Naive thymus-derived CD8-positive, alpha-beta T cell (primary cell): ENCODE measurements at places on chromosomes 11 and 22. TPM values are rescaled to one million over a fixed set of nuclear protein-coding genes. Genes with fewer than 3 reads are reported as not detected.

GRCh38 chr22:45516163-45516562 is 13.5 kb downstream of the FBLN1 start:
- DNase-seq = no peak
- no peak overlapping the region for H3K4me3 ChIP-seq
- H3K36me3 ChIP-seq = no peaks in the 10 kb centered on the region
- peaks cover 6% of the 10 kb centered on the region for H3K27me3 ChIP-seq
- H3K27ac ChIP-seq = no peak overlapping the region

GRCh38 chr11:74766905-74767304 is 18.3 kb downstream of the RNF169 start:
- DNase-seq = no peak
- no peaks in the 10 kb centered on the region for H3K27me3 ChIP-seq
- no peak overlapping the region for H3K4me3 ChIP-seq

The OR8I2 gene
- not detected for total RNA-seq

The RPS13 gene
- total RNA-seq = 2,203 TPM

DNA sequence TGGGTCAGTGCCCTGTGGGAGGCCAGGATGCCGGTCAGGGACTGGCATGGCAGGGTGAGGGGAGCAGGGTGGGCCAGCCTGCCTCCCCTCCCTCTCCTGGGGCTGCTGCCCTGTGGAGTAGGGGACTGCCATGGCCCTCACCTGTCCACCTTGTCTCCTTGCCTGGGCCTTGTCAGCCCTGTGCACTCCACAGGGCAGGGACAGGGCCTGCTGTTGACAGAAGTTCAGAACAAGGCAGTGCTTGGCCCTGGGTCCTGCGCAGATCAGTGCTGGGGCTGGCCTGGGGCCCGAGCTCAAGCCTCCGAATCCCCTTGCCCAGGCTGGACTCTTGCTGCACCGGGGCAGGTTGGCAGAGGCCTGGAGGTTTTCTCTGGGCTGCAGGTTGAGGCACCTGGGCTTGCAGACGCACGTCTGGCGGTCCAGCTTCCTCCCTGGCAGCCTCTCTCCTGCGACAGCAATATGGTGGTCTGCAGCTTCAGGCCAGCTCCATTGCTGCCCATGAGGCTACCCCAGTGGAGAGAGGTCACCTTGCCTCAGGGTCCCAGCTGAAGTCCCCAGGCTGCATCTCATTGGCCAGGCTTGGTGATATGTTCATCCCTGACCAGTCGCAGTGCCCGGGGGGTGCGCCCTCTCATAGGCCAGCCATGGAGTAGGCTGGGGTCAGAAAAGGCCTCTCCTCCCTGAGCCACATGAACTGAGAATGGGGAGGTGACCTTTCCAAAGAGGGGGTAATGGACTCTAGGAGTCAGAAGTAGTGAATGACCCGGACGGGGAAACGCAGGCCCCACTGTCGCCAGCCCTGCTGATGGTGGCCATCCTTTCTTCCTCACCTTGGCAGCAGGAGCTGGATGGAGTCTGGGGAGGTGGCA is 21.5 kb upstream of the CHKA start:
- H3K4me3 ChIP-seq = no peak overlapping the region
- peaks cover 17% of the 10 kb centered on the region for H3K4me1 ChIP-seq
- DNase-seq = no peak
- no peak overlapping the region for H3K27ac ChIP-seq

- no peaks in the 10 kb centered on the region for H3K36me3 ChIP-seq
- peaks cover 21% of the 10 kb centered on the region for H3K4me1 ChIP-seq
Observed at GRCh38 chr22:36027935-36028645, 534 bp downstream of the RBFOX2 start.

DNA sequence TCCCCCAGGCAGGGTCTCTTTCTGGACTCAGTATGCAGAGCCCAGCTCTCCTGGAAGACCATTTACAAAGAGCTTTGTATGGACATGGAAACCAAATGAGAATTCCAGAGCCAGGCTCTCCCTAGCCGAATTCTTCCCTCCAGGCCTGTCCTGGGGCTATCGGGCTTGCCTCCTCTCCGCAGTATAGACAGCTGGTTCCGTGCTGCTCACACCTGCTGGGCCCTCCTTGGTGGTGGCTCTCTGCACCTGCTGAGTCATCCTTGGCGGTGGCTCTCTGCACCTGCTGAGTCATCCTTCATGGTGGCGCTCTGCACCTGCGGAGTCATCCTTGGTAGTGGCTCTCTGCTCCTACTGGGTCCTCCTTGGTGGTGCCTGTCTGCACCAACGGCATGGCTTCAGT is 743.5 kb downstream of the BRD1 start:
- H3K36me3 ChIP-seq = no peaks in the 10 kb centered on the region
- H3K4me3 ChIP-seq = no peak overlapping the region
- no peak overlapping the region for H3K27ac ChIP-seq
- H3K27me3 ChIP-seq = peaks cover 1% of the 10 kb centered on the region

DNA sequence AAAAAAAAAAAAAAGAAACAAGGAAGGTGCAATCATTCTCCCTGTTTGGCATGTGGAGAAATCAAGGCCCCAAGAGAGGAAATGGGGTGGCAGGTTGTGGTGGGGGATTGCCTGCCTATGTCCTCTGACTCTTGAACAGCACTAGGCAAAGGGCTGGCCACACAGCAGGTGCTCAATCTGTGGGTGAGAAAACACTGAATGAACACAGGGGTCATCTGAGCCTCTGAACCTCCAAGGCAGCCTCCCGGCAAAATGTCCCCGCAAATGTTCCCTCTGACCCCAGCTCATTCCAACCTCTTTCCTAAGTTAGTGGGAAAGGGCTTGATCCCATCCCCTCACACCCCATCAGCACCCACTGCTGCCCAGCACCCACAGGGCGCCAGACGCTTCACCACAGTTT is 4.6 kb downstream of the PLA2G6 start:
- H3K36me3 ChIP-seq = no peaks in the 10 kb centered on the region
- peak overlapping the region; percentile 89 for H3K27ac ChIP-seq
- peak overlapping the region; percentile 39 for H3K4me3 ChIP-seq
- DNase-seq = no peak
- H3K27me3 ChIP-seq = no peaks in the 10 kb centered on the region

The UBQLNL gene
- 0.47 TPM for total RNA-seq

- no peak for DNase-seq
- H3K27me3 ChIP-seq = no peaks in the 10 kb centered on the region
- no peak overlapping the region for H3K27ac ChIP-seq
- H3K36me3 ChIP-seq = no peaks in the 10 kb centered on the region
- no peak overlapping the region for H3K4me3 ChIP-seq
Observed at GRCh38 chr11:112321501-112322172, 61.0 kb upstream of the PLET1 start.

The PGR gene
- not detected for total RNA-seq

DNA sequence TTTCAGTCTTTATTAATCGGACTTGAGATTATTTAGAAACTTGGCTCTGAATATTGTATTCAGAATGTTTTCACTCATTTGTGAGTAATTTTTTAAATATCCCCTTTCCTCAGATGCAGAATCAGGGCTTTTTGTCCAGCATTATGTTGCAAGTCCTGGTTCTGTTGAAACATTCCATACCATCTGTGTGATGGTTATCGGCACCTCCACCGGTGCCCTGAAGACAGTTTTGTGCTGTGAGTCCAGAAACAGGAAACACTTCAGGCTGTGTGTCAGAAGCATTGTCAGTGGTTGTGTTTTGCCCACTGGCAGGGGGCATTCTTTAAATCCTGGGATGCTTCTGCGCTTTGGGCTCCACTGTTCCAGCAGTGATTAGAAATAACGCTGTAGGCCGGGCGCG is 20.4 kb downstream of the CDPF1 start:
- H3K27ac ChIP-seq = no peak overlapping the region
- DNase-seq = no peak
- H3K27me3 ChIP-seq = no peaks in the 10 kb centered on the region
- peaks cover 4% of the 10 kb centered on the region for H3K36me3 ChIP-seq
- H3K4me1 ChIP-seq = no peaks in the 10 kb centered on the region

DNA sequence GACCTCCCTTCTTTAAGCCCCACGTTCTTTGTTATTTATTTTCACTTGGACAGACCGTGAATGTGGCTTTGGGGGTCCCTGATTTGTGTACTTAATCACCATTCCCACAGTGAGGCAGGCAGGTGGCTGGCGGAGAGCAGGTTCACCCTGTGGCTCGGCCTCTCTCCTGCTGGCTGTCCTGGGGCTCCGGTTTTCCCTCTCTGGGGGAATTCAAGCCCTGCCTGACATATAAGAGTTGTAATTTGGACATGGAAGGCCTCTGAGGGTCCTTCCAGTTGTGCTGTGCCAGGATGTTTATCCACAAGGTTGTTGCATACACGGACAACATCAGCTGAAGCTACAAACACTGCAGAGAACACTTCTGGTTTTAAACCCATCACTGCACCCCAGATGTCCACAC is 824.5 kb downstream of the TBC1D22A start:
- H3K4me3 ChIP-seq = no peak overlapping the region
- no peak for DNase-seq
- H3K27ac ChIP-seq = no peak overlapping the region
- H3K4me1 ChIP-seq = no peaks in the 10 kb centered on the region
- no peaks in the 10 kb centered on the region for H3K36me3 ChIP-seq

DNA sequence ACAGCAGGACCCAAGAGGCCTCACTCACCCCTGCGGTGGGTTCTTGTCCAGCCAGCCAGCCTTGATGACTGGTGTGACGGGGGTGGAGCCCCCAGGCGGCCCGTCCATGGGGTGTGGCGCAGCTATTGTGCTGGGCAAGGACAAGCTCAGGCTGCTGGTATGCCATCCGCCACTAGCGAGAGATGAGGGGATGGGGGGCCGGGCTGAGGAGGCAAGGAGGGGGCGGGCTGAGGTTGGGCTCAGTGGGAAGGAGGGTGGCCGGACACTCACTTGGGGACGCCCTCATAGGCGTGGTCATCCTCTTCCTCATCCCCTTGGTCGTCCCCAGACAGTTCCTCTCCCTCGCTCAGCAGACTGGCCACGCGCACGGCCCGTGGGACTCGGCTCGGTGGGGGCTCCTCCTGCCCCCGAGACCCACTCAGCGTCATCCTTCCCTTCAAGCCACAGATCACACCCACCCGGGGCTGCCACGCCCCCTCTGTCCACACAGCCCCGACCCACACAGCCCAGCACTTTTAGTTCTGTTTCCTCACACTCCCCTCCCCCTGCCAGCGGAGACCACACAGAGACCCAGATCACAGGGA is 38.0 kb upstream of the PDE2A start:
- H3K27me3 ChIP-seq = no peaks in the 10 kb centered on the region
- H3K36me3 ChIP-seq = peaks cover 10% of the 10 kb centered on the region

GRCh38 chr11:67584881-67585873 is 1.6 kb downstream of the GSTP1 start:
- H3K27ac ChIP-seq = peak overlapping the region; percentile 85
- H3K27me3 ChIP-seq = no peaks in the 10 kb centered on the region
- H3K4me3 ChIP-seq = peak overlapping the region; percentile 82
- H3K4me1 ChIP-seq = peaks cover 34% of the 10 kb centered on the region
- no peaks in the 10 kb centered on the region for H3K36me3 ChIP-seq
